ENCODE measurements at places on chromosomes 4 and X.
A peak's percentile ranks its signal among the peaks of the same experiment; 100 is the strongest.

GRCh38 chr4:145909281-145909715 lies 29.3 kb downstream of the ZNF827 start:
- DNase-seq, result peak; percentile 48

DNA sequence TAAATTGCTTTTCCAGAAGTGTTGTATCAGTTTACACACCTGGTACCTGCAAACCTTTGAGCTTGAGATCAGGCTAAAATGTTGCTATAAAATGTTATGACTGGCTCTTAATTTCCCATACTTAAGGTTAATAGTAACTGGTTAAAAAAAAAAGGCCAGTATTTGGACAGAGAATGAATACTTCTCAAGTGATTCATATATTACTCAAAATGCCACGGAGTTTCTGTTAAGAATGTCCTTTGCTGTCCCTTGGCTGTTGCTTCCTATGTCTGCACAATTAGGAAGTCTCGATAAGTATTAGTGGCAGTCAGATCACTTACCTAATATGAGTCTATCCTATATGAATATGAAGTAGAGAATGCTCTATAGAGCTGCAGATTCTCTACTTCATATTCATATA lies 232.2 kb upstream of the IGFBP7 start:
- no peak for DNase-seq

DNA sequence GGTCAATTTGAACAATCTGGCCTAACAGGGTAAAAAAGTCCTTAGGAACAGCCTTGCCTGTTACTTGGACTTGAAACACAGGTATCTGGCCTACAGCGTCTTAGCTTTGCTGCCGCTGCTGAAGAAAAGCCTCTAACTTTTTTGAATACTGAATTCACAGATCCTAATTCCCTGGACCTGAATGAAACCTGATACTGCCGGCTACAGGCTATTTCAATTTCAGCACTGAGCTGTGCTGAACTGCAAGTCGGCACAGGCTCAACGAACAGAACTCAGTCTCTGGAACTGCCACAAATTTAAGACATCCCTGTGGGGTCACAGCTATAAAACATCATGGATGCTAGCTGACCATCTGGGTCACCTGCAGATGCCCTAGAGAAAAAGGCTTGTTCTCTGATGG lies 7.2 kb downstream of the NR0B1 start:
- no peak for DNase-seq

DNA sequence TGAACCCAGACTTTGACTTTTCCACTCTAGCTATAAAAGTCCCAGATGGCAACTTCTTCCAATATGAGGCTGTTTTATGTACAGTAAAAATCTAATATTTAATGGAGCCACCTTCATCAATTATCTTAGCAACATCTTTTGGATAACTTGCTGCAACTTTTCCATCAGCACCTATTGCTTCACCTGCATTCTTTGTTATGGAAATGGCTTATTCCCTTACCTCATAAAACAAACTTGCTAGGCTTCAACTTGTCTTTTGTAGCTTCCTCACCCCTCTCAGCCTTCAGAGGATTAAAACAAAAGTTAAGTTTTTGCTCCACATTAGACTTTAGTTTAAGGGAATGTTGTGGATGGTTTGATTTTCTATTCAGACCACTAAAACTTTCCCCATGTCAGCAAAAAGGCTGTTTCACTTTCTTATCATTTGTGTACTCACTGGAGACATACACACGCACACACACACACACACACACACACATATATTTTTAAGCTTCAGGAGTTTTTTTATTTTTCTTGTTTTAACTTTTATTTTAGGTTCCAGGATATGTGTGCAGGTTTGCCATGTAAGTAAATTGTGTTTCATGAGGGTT lies 1296.1 kb upstream of the PABPC4L start:
- no peak for DNase-seq

DNA sequence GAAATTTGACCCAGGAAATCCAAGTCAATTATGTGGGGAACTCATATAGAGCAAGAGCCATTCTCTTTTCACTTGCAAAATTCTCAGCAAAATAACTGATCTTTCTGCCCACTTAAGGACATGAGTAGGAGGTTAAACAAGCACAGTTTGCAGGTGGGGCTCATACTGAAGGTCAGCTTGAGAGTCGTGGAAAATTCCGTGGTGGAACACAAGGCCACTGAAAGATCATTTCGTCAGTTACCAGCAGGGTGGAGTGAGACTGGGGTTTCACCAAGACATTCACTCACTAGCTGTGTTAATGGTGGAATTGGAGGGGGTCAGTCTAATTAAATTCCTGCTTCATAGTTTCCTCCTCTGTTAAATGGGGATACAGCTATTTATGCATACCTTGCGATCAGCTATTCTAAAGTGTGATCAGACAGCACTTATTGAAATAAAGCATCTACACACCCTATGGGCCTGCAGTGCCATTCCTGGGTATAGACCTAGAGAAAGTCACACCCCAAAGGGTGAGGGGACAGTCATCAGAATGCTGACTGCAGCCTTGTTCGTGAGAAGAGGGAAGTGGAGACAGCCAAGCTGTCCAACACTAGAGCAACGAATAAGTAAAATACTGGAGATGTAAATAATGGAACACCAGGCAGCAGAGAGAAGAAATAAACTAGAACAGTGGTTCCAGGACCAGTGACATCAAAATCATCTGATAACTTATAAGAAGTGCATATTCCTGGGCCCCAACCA lies 42.7 kb upstream of the CLNK start:
- no peak for DNase-seq

DNA sequence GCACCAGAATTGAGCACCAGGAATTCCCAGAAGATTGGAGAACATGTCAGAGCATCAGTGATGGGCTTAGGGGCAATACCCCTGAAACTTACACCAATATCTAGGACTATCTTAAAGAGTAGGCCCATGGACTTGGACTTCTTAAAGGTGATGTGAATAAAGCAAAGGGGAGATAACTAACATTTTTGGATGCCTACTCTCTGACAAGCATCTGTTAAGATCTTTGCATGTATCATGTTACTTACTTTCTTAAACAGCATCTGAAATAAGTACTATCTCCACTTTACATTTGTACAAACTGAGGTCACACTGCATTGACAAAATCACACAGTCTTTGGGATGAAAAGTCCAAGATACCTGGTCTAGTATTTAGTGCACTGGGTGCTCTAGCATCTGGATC lies 258.6 kb upstream of the ARSJ start:
- DNase-seq, result no peak

GRCh38 chr4:38266616-38267015 lies 306.4 kb downstream of the PTTG2 start:
- DNase-seq, result no peak

DNA sequence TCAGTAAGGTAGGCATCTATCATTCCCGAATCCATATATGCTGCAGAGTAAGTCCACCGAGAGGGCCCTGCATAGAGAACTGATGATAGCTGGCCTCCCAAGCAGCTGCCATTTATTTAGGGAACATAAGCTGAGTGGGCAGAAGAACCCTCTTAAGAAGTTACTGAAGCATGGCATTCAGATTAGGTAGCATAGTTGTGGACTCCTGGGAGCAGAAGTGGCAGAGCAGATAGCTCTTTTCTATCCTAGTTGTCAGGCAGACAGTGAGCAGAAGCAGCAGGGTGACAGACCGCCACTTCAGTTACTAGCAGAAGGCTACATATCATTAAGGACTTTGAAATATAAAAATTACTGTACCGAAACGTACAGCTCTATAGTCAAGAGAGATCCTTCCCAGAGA lies 454.7 kb downstream of the PPP4R3C start:
- no peak for DNase-seq

DNA sequence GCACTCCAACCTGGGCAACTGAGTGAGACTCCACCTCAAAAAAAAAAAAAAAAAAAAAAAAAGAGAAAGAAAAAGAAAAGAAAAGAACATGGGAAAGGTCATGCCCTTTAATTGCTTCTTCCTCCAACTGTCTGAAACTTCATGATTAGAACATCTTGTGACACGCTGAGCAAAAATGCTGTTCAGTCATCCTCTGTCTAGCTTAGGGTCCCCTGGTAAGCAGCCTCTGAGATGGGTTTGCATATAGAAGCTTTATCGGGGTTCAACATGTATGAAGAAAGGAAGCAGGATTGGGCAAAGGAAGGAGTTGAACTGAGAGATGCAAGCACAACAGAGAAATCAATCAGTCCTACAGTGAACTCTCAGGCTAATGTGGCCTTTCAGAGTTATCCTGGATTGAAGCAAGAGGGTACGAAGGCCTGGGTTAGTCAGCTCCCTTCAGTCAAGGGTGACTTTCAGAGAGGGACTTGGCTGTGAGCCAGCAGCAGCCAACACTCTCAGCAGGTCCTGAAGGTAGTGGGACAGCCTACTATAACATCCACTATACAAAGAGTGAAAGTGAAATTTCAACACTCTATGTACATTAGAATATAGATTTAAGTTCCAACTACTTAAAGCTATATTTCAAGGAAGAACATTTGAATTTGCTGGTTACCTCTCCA lies 11.4 kb downstream of the MAOB start:
- DNase-seq, result no peak

All from HEK293T (cell line).